ENCODE measurements at places on chromosomes 6 and 20.

- DNase-seq, result no peak
Measured at GRCh38 chr6:106149472-106150069, 63.4 kb downstream of the PRDM1 start.

GRCh38 chr6:38099221-38099620, 279.7 kb downstream of the ZFAND3 start:
- no peak for DNase-seq

DNA sequence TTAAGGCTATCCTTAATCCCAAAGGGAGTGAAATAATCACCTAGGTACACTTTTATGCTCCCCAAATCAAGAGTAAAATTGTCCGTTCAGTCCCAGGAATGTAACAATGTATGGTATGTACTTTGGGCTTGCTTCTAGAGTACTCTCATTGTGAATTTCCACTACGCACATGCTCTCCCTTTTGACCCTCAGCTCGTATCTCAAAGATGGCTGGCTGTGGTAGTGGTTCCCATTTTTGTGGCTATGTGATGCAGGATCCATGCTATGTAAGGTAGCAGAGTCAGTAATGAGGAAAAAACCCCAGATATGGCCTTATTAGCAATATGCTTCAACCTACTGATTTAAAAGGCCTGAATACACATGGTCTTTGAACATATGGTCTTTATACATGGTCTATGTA, 133.7 kb downstream of the DST start:
- no peak for DNase-seq

DNA sequence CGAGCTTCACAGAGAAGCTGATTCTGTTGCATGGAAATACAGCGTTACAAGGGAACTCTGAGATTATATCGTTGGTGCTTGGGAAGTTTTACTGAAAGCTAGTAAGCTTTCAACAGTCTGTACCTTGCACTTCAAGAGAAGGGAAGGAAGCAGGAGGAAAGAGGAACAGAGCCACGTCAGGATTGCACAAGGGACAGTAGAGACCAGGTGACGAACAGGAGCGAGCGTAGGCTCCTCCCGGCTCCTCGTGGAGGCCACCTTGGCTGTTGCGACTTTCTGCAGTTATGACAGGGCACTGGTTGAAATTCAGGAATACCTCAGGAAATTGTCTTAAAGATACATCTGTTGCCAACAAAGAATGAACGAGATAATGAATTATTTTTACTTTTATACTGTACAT, 18.8 kb downstream of the RTF2 start:
- DNase-seq, result no peak
